ENCODE measurements at places on chromosomes 2 and 18.

GRCh38 chr2:156455361-156455975, 19.3 kb downstream of the GPD2 start:
- no peak for DNase-seq

GRCh38 chr2:199261239-199261638, 196.5 kb downstream of the SATB2 start:
- DNase-seq: no peak

- DNase-seq: no peak
Observed at GRCh38 chr2:71659868-71660518, 206.6 kb downstream of the DYSF start.

DNA sequence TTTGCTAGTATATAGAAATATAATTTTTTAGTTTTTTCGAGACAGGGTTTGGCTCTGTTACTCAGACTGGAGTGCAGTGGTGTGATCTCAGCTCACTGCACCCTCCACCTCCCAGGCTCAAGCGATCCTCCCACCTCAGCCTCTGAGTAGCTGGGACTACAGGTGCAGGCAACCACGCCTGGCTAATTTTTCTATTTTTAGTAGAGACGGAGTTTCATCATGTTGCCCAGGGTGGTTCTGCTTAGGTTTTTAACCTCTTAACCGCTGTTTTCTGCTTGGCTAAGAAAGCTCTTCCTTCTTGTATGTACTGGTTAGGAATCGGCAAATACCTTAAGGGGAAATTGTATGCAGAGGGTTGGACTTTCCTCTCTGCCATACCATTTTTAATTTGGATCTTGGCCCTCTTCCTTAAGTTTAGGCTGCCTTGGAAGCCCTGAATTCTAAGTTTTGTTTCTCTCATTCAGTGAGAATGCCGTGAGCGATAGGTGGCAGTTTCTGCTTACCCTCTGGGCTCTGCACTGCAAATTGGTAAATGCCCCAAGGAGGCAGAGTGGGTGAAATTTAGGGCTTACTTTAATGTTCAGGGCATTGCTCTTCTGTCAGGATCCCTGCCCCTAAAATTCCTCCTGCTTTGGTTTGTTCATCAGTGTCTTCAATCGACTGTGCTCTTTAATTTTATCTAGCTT, 32.3 kb downstream of the EML6 start:
- DNase-seq: peak; percentile 6

DNA sequence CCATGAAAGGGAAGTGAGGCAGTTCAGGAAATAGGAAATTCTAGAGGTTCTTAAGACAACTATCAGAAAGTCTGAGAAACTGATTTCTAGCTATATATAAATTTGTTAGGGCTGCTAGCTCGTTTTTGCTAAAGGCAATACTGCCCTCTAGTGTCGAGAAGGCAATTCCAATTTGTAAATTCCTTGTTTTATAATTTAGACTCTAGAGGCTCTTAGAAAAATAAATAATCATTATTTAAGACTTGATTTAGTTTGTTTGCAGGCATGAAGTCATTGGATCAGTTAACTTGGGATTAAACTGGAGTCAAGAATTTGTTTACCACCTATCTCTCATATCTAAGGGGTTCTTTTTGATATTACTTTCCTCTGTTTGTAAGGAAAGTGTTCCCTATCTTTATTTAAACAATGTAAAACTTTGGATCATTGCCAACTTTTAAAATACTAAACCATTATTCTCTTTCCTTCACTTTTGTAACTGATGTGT, 66.2 kb downstream of the ACVR2A start:
- DNase-seq: peak; percentile 32

GRCh38 chr2:133452583-133452982, 115.7 kb downstream of the NCKAP5 start:
- no peak for DNase-seq

DNA sequence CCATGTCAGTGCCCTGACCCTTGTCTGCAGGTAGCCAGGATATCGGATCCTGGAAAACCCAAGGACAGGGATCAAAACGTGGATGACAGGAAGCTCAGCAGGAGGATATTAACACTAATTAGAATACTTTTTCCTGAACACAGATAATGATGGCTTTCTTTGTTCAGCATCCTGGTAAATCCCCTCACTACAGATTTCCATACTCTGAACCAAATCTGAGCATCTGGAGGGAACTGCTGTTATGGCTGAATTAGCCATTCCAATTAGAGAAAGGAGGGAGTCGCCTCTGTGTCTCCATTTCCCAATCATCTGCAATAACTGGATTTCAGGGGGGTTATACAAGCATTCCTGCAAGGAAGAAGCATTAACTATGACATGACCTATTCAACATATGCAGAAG, 24.4 kb downstream of the CXCR4 start:
- peak; percentile 72 for DNase-seq

DNA sequence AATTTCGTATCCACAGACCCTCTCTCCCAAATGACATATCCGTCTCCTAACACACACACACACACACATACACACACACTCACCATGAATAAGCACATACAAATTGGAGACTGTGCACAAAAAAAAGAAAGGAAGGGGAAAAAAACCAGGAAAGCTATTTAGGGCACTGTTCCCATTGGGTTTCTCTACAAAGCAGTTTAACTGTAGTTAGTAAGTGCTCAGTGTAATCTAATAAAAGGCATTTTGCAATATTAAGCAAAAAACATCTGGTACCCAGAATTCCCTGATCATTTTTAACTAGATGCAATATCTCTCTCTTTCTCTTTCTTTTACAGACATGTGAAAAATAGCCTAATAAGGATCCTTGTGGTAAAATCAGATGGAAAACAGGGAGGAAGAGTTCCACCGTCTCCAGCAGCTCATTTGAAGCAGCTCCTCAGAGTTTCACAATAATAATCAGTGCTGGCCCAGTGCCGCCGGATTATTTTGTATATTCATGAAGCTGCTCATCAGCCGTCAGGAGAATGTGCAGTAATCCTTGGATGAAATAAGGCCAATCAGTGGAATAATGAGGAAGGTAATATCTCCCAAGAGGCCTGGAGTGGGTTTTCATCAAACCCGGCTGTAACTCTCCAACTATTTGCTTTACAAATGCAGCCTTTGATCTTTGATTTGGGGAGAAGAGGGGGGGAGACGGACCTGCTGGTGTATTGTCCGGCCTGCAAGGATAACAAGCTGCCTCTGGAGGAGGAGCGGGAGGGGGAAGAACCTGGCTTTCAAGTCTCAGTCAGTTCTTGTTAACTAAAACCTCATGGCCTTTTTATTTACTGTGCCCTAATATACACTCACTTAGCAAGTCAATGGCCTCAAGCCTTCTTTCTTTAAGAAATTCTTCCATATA, 227.6 kb upstream of the SMIM21 start:
- DNase-seq: no peak

- DNase-seq: peak; percentile 95
Observed at GRCh38 chr2:72841462-72842125, 15.8 kb upstream of the EXOC6B start.

GRCh38 chr2:231554327-231554726, 24.1 kb upstream of the NMUR1 start:
- no peak for DNase-seq

- no peak for DNase-seq
Observed at GRCh38 chr2:239697399-239698164, 296.8 kb upstream of the HDAC4 start.

- DNase-seq: no peak
Observed at GRCh38 chr2:71884303-71885042, 263.2 kb downstream of the CYP26B1 start.

- no peak for DNase-seq
Observed at GRCh38 chr2:118290411-118291250, 202.4 kb downstream of the INSIG2 start.

All from NCI-H146 (cell line).